GM23248 (cell line): ENCODE measurements at places on chromosomes 1 and 21. TPM values are rescaled to one million over a fixed set of nuclear protein-coding genes. Genes with fewer than 3 reads are reported as not detected.

GRCh38 chr1:233512538-233512937 lies 101.4 kb upstream of the KCNK1 start:
- DNase-seq, result no peak

DNA sequence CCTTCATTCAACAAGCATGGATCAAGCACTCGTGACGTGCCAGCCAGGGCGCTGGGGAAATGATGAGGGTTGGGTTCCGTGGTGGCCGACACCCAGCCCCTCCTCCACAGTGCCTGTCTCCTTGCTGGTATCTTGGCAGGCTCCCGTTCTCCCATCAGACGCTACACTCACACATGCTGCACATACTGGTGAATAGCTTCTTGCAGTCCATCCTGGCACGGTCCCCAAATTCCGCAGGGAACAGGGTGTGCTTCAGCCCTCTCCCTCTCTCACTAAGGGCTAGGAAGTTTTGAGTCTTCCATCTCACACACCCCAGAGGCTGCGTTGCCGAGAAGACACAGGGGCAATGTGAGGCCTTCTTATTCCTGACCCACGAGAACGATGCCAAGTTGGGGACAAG lies 10.1 kb upstream of the MEF2D start:
- peak; percentile 91 for DNase-seq

DNA sequence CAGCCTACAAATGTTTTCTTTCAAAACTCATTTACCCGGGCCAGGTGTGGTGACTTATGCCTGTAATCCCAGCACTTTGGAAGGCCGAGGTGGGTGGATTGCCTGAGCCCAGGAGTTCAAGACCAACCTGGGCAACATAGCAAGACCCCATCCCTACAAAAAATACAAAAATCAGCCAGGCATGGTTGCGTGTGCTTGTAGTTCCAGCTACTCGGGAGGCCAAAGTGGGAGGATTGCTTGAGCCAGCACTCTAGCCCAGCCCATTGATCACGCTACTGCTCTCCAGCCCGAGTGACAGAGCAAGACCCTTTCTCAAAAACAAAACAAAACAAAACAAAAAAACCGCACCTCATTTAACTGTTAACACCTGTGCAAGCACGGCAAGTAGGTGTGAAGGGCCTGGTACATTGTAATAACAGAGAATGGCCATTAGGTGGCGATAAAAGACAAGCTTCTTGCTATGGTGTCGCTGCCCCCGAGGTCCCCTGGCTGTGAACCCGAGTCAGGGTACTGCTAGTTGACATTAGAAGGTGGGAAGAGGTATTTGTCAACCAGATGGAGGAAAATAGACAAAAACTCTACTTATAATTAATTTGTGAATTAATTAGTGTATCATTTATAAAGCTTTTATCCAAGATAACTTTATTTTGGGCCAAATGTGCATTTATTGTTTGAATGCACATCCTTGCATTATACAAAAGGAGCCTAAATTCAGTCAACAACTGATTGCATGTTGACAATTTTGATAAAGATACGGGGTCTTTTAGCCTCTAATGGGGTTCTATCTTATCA lies 66.5 kb downstream of the SH3BGR start:
- peak; percentile 53 for DNase-seq

DNA sequence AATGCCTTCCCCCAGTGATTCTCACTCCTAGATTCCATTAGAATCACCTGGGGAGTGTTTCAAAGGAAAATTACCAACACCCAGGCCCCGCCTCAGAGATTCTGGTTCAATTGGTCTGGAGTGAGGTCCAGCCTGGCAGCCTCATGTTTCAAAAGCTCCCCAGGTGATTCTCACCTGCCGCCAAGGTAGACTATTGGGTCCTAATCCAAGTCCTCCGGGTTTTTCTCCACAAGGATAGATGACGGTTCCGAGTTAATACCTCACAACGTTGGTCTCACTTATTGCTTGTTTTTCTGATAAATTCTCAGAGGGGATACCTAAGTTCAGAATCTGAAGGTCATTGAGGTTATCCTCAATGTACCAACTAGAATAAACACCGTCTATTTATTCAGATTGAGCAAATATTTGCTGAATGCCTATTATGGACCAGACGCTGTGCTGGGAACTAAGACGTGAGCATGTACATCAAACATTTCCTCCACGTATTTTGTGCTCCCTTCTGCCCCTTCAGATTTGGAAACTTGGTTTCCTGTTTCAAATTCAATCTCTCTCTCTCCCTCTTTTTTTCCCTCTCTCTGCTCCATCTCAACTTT lies 97.5 kb downstream of the SEC16B start:
- DNase-seq, result no peak

The AXDND1 gene
- polyA plus RNA-seq, result not detected in 2 replicates

The ANKRD35 gene
- 3.4 and 3.5 TPM in 2 replicates for polyA plus RNA-seq

DNA sequence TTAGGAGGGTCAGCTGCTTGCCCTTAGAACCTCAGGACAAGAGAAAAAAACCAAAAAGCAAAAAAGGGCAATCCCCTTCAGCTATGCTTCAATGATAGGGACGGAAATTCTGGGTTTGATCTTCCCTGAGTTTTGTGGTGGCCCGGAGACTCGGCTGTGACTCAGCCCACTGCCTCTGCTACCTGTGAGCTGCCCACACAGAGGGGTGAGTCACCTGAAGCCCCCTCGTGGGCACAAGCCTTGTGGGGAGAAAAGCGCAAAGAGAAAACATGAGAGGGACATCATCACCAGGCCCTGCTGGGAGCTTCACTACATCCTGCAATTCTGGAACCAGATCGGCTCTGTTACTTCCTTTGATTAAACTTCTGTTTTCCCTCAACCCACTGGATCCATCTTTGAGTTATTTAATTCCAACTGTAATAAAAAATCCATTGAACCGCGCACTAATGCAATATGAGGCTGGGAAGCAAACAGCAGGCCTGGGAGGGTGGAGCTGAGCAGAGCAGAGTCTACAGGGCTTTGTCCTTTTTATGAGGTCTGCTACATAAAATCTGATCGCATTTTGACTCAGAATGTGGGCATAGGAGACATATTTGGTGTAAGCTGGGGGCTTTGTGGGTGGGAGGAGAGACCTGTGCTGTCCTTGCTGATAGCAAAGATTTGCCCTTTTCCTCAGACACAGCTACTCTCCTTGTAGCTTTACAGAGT lies 58.7 kb upstream of the STUM start:
- no peak for DNase-seq

The CYP4Z1 gene
- not detected in 2 replicates for polyA plus RNA-seq

GRCh38 chr1:89863165-89863830 lies 42.5 kb downstream of the LRRC8D start:
- DNase-seq, result no peak

The NUAK2 gene
- polyA plus RNA-seq, result 3.7 and 3.8 TPM in 2 replicates

The DIO1 gene
- not detected in 2 replicates for polyA plus RNA-seq

DNA sequence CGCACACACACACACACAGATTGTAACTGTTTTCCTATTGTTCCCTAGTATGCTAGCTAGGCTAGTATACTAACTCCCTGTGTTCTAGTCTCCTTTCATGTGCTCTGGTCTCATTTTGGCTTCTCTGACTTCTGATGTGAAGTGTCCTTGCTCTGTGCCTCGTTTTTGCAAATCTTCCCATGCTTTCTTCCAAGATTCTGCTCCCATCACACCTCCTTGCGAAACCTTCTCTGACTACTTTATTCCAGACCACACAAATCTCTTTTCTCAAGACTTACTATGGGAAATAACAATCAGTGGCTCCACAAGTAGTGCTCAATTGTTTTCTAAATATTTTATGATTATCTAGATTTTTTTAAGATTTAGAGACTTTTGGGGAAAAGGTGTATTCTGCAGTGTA lies 10.3 kb downstream of the PRRX1 start:
- peak; percentile 82 for DNase-seq

The CLDN19 gene
- not detected in 2 replicates for polyA plus RNA-seq

DNA sequence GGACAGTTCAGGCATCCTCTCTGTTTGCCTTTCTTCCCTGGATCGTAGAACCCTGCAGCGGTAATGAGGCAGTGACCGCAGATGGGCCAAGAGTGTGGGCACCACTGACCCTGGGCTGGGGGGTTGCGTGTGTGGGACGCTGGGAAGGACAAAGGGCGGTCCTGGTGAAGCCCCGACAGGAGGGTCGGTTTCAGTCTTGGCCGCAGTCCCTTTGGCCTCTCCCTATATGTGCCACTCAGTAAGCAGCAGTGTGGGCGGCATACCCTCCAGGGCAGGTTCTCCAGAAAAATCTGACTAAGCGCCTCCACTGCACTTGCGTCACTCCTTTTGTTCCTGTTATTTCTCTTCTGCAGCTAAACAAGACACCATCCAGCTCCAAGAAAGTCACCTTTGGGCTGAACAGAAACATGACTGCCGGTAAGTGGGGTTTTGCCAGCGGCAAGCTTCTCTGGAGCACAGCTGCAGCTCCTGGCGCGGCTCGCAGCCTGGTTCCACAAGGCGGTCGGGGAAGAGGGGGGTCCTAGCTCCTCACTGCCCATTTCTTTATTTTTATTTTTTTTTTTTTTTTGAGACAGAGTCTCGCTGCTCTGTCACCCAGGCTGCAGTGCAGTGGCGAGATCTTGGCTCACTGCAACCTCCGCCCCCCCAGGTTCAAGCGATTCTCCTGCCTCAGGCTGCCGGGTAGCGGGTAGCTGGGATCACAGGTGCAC lies 27.7 kb upstream of the PDXK start:
- no peak for DNase-seq

GRCh38 chr1:177585302-177586220 lies 384.3 kb downstream of the SEC16B start:
- peak; percentile 6 for DNase-seq

DNA sequence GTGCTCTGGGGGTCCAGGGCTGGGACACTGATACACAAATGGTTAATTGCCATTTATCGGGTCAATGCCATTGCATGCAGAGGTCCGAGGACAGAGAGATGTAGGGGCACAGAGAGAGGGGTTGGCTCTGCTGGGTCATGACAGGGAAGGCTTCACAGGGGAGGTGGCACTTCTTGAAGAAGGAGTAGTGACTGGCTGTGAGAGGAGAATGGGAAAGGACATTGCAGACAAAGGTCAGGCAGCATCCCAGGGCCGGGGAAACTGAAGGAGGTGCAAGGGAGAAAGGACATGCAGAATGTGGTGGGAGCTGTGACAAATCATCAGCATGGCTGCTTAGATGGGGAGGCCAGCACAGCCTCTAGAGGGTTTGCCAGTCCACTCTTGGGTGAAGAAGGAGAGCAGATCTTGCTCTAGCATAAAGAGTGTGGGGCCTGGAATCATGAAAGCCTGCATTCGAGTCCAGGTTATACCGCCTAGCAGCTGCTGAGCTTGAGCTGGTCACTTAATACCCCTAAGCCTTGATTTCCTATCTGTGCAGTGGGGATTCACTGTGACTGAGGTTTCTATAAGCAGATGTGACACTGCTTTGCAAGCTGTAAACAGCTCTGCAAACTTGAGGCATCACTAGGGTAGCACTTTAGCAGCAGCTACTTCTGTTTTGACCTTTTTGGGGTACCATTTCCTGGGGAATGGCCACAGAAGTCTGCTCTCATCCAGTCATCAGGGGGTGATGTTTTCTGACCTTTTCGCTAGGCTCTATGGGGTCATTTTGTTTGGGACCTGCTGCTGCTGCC lies 59.2 kb upstream of the EPS8L3 start:
- DNase-seq, result peak; percentile 32

The MAEL gene
- not detected in 2 replicates for polyA plus RNA-seq

GRCh38 chr1:12762766-12763165 lies 10.8 kb upstream of the PRAMEF12 start:
- DNase-seq, result no peak

DNA sequence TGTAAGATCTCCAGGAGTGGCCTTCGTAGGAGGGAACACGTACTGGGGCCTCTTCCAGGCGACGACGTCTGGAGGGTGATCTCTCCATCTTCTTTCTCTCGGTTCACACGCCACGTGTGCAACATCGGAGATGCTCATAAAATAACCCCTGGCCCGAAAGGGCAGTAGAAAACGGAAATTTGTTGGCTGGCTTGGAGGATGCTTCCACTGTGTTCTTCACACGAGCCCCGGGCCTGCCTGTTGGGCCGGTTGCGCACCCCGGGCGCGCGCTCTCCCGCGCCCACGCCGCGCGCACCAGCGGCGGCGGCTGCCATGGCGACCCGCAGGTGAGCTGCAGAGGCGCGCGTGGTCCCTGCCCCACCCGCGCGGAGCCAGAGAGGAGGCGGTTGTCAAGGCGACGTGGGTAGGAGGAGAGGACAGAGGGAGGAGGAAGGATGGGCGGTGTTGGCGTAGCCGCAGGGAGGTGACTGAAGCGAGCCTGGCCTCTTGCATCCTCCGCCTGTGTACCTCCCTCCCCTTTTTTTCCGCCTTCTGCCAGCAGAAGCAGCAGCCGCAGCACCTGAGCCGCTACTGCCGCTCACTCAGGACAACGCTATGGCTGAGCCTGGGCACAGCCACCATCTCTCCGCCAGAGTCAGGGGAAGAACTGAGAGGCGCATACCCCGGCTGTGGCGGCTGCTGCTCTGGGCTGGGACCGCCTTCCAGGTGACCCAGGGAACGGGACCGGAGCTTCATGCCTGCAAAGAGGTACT lies at the start of gene ELAPOR1:
Gene ELAPOR1 (plus strand): TSS at position 526 of the 752 bp plus-strand sequence. CDS start 69 bp downstream, at position 595.
- DNase-seq, result peak; percentile 65

DNA sequence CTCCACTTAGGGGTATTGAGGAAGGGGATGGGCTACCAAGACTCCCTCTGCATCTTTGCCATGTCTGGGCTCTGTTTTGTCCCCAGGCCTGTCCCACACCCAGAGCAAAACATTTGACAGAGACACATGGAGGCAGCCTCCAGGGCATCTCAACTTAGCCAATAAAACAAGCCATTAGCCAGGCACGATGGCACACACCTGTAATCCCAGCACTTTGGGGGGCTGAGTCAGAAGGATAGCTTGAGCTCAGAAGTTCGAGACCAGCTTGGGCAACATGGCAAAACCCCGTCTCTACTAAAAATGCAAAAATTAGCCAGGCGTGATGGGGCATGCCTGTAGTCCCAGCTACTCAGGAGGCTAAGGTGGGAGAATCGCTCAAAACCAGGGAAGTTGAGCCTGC lies 120.3 kb upstream of the IPO9 start:
- no peak for DNase-seq

GRCh38 chr1:89060091-89060490 lies 4.9 kb downstream of the GBP1 start:
- DNase-seq, result no peak

The OR10Z1 gene
- polyA plus RNA-seq, result not detected in 2 replicates

DNA sequence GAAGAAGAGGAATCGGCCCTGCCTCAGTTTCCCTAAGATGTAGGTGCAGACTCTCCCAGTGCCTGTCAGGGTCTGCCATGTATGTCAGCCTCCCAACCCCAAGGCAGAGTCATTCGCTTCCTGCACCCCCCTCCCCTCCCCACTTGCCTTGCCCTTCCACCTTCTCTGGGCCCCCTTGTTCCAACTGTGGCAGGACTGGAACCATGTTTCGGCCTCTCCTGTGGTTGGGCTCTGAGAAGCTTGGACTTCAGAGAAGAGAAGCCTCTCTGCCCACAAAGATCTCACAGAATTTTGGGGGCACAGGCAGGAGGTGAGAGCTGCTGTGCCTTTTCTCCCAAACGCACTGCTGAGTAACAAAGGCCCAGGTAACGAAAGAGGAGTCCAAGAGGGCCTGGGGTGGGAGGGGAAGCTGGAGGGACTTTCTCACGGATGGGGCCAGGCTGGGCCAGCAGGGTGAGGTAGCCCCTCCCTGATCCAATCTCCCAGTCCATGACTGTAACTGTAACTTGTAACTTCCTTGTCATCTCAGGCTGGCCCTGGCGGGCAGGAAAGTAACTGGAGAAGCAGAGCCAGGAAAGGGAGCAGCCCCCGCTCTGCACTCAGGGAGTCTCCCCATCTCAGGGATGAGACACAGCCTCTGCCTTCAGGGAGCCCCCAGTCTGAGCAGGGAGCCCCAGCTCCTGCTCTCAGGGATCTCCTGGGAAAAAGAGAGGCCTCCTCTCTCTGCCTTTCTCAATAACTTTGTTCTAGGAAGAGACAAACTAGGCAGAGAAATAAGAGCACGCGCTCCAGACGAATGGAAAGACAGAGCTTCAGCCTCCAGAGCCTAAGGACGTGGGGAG lies 11.3 kb downstream of the CRABP2 start:
- DNase-seq, result peak; percentile 21

The ITPKB gene
- polyA plus RNA-seq, result 0.26 and 0.33 TPM in 2 replicates
